ENCODE measurements at places on chromosomes 13 and 19.

DNA sequence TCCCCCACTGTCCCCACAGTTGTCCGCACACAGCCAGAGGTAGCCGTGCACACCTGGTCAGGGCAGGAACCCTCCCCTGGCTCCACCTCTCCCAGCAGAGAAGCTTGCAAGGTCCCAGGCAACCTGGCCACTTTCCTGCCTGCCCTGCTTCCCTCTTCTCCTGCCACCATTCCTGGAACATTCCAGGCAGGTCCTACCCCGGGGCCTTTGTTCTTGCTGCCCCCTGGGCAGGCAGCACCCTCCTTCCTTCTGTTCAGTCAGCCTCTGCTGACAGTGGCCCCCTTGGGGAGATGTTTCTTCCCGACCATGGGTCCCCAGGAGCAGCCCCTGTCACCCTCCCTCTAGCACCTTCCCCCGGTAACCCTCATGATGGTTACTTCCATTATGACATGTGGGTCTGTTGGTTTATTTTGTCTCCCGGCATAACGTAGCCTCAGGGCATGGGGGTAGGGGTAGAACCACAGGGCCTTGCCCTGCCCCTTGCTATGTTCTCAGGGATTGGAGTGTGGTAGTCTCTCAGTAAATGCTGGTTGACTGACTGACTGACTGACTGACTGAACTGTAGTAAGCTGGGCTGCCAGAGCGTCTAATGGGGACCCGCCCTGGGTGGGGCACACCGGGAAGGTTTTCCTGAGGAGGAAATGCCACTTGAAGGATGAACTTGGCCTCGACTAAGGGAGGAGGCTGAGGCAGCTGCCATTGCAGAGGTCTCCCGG, 10.8 kb downstream of the PAK4 start:
- H3K4me3 ChIP-seq: no peak overlapping the region
- no peak for DNase-seq
- H3K36me3 ChIP-seq: no peaks in the 10 kb centered on the region
- H3K4me1 ChIP-seq: peaks cover 13% of the 10 kb centered on the region

DNA sequence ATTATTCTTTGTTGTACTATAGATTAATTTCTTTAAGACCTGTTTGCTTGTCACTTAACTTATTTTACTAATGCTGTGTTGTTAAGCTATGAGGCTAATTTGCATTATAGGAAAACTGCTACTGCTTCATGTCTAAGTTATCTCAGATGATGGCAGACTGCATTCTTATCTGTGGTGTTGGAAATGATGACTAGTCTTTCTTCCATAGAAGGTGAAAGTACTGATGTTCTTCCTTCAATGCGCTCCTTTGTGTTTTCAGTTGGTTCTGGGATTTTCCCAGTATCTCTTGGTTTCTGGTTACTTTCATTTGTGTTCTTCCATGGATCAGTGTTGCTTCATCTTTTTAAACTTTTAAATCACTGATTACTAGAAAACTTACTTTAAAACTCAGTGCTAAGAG, 46.9 kb downstream of the TPP2 start:
- peaks cover 15% of the 10 kb centered on the region for H3K4me1 ChIP-seq
- H3K27me3 ChIP-seq: no peaks in the 10 kb centered on the region
- H3K4me3 ChIP-seq: no peak overlapping the region
- no peak for DNase-seq
- peaks cover 61% of the 10 kb centered on the region for H3K36me3 ChIP-seq
- H3K27ac ChIP-seq: peak overlapping the region; percentile 71

DNA sequence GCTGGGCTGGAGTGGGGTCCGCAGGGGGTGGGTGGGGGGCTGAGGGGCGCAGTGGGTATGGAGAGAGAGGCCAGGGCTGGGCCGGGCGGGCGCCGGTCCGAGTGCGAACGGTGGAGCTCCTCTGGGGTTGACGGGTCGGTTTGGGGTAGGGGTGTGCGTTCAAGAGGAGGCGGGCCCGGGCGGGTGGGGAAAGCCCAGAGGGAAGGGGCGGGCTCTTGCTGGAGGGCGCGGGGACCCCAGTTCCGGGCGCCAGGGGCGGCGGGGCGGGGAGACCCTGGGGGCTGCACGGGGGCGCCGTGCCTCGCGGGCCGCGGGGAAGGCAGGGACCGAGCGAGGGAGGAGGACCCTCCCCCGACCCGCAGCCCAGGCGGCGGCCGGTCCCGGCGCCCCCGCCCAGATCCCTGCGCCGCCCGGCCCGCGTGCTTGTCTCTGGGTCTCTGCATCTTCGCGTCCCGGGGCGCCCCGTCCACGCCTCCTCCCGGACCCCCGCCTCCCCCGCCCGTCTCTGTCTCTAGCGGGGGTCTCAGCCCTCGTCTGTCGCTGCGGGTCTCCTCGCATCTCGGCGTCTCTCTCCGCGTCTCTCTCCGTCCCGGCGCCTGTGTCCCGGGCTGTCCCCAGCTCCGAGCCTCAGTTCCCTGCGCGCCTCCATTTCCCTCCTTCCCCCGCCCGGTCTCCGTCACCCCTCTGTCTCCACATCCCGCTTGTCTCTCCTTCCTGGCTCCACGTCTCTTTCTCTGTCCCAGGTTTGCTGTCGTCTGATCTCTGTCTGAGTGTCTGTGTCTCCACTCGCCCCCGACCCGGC, 8.3 kb upstream of the SHISA7 start:
- H3K36me3 ChIP-seq: peaks cover 9% of the 10 kb centered on the region
- peaks cover 29% of the 10 kb centered on the region for H3K27me3 ChIP-seq
- H3K27ac ChIP-seq: no peak overlapping the region
- H3K4me3 ChIP-seq: peak overlapping the region; percentile 35

- H3K36me3 ChIP-seq: no peaks in the 10 kb centered on the region
- no peaks in the 10 kb centered on the region for H3K27me3 ChIP-seq
- H3K27ac ChIP-seq: no peak overlapping the region
- H3K4me3 ChIP-seq: no peak overlapping the region
- no peak for DNase-seq
Measured at GRCh38 chr19:3014135-3014534, 14.9 kb downstream of the TLE2 start.
